ENCODE measurements at places on chromosomes 16 and 17.

DNA sequence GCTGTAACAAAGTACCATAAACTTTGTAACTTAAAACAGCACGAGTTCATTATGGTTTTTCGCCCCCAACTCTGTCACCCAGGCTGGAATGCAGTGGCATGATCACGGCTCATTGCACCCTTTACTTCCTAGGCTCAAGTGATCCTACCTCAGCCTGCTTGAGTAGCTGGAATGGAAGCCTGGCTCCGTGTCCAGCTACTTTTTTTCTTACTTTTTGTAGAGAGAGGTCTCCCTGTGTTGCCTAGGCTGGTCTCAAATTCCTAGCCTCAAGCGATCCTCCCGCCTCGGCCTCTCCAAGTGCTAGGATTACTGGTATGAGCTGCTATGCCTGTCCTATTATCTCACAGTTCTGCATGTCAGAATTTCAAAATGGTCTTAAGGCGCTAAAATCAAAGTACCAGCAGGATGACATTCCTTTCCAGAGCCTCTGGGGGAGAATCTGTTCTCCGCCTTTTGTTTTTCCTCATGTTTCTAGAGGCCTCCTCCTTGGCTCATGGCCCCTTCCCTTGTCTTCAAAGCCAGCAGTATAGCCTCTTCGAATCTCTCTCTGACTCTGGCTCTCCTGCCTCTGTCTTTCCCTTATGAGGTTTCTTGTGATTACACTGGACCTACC, 10.1 kb upstream of the PRM1 start:
- DNase-seq: no peak

DNA sequence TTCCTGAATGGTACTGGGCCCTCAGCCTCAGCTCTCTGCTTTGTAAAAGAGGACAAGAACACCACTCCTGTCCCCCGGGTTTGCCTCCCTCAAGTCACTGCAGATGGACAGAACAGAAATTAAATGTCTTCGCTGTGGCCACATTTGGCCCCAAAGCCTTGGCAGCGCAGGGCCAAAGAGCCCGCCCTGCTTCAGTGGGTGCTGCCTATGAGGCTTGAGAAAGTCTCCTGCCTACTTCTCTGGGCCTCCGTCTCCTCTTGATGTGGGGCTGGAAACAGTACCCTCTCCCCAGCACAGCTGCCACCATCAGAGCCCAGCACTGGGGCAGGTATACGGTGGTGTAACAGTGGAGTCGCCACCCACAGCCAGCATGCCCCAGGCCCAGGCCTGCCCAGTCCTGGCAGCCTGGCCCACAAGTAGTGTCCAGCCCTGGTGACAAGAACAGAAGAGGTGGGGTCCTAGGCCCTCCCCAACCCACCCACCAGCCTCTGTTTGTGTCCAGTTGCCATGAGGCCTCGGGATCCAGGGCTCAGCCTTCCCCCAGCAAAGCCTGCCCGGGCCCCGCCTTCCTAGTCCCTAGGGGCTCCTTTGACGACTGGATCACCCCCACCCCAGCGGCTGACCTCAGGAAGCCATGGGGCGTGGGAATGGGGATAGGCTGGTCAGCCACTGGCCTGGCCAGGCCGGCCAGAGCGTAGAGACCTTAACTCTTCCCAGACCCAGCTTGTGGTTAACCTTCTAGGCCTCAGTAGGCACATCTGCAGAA, 3.9 kb upstream of the TPPP3 start:
- DNase-seq: no peak

- no peak for DNase-seq
These were observed 273.9 kb upstream of the MAF start for GRCh38 chr16:79874391-79874790.

DNA sequence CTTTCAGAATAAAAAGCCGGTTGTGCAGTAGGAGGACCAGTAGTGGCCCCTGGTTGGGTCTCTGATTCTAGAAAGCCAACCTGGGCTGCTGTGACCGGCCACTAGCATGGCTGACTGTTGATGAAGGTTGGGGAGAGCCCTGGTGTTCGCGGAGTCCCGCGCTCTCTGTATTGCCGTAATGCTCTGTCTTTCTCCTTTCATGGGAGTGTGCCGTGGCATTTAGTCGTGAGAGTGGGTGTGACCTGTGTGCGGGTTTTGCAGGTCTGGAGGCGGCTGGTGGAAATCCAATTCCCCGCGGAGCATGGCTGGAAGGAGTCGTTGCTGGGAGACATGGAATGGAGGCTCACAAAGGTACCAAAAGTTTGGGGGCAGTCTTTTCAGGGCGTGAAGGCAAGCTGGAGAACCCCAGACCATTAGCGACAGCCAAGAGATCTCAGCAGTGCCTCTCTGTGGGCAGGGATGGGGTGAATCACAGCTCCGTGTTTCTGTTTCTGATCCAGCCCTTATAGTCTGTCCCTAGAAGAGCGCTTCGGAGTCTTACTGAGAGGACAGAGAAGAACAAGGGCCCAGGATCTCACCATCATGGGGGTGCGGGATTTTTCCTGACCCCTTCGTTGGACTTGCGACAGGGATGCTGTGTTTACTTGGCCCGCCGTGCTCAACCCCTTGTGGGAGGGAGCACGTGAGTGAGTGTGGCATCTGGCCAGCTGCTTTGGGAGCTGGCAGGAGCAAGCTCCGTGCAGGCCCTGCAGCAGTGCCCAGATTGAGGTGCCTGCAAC, 56.5 kb downstream of the RNF213 start:
- DNase-seq: no peak

- no peak for DNase-seq
These were observed at the start of gene AANAT for GRCh38 chr17:76467366-76467765. Gene AANAT, plus strand, starts transcription at chr17:76467603. Its CDS starts 1,144 bp downstream, at chr17:76468747.

DNA sequence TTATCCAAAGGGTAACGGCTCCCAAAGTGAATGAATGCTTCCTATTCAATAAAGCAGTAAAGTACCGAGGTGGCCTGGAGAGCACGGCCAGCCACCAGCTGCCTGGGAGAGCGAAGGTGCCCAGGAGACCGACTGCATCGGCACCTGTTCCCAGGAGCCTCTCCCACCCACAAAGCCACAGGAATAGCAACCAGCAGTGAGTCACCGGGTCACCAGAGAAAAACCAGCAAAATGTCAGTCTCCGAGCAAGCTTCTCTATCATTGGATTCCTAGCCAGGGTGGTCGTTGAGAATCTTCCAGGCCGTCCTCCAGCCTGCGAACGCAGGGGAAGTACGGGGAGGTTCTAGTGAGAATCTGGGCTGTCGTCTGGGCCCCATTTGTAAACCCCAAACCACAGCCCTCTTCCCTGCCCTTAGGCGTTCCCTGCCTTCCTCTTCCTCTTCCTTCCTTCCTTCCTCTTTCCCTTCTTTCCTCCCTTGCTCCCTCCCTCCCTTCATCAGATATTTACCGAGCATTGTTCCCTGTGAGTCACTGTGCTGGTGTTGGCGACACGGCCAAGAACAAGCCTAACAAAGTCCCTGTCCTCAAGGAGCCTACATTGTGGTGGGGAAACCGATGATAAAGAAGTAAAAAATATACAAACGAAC, 114.6 kb downstream of the SLC39A11 start:
- DNase-seq: no peak

DNA sequence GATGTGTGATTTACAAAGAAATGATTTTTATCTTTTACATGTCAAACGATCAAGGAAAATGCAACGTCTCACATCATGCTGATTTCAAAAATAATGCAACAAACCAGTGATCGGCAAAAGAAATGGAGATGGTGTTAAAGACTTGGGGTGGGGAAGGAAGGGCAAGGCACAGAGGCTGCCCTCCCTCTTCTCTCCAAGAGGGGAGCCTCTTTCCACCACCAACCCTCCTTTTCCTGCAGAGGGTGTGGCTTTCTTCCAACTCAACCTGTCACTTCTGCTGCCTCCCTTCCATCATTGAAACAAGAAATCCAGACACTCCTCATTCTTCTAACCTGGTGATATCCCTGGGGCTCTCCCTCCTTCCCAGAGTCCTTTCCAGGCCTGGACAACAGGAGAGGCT, 320.8 kb downstream of the SLC39A11 start:
- DNase-seq: no peak

DNA sequence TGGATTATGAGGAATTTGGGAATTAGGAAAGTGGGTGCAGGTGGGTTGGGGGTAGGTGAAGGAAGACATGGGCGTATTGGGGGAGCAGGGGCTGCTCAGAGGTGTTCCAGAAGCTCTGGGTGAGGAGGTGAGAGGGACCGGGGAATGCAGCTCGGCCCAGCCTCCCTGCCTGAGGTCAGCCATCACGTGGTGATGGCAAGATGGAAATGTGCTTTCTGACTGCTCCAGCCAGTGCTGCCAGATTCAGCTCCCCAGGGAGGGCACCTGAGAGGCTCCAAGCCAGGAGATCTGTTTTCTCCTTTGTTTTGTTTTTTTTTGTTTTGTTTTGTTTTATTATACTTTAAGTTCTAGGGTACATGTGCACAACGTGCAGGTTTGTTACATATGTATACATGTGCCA, 35.2 kb upstream of the STH start:
- DNase-seq: no peak
